Astrocyte (in vitro differentiated cells and primary cell): ENCODE measurements at places on chromosomes 2 and 18.

DNA sequence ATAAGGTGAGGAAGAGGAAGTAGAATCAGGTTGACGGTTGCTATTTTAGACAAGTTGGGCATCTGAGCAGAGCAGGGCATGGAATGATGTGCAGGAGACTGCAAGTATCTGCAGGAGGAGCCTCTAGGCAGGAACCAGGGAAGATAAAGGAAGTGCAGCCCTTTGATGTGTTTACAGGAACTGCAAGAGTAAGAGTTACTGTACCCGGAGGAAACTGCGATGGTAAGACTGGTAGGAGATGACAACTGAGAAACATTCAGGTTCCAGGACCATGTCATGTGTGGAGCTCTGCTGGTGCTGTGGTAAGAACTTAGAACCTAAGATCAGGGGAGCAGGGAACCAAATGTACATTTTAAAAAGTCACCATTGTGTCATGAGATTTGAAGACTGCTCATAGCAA is 134.3 kb upstream of the STON1 start:
- DNase-seq = no peak

- peak; percentile 16 for DNase-seq
Observed at GRCh38 chr2:158204741-158205165, 103.1 kb downstream of the UPP2 start.

DNA sequence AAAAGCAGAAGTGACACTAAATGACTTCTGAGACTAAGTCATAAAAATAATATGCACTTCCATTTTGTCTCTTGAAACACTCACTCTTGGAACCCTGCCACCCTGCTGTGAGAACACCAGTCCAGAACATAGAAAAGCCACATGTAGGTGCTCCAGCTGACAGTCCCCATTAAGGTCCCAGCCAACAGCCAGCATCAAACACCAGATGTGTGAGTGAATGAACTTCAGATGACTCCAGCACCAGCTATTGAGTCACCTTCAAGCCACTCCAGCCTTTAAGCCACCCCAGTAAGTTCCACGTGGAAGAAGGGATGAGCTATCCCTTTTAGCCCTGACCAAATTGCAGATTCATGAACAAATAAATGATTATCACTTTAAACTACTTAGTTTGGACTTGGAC is 31.5 kb upstream of the LGALSL start:
- DNase-seq = no peak

- no peak for DNase-seq
Observed at GRCh38 chr2:204069804-204070203, 133.2 kb downstream of the ICOS start.

DNA sequence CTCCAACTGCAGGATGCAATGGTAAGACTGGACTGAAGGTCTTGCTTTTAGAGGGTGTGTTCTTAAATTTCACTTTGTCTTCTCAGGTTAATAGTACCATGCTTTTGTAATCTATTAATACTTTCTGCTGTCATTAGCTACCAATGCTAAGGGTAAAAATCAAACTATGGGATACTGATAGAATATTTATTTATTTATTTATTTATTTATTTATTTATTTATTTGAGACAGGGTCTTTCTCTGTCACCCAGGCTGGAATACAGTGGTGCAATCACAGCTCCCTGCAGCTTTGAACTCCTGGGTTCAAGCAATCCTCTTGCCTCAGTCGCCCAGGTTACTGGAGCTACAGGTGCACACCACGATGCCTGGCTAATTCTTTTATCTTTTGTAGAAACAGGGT is 152.1 kb downstream of the SPP2 start:
- no peak for DNase-seq

DNA sequence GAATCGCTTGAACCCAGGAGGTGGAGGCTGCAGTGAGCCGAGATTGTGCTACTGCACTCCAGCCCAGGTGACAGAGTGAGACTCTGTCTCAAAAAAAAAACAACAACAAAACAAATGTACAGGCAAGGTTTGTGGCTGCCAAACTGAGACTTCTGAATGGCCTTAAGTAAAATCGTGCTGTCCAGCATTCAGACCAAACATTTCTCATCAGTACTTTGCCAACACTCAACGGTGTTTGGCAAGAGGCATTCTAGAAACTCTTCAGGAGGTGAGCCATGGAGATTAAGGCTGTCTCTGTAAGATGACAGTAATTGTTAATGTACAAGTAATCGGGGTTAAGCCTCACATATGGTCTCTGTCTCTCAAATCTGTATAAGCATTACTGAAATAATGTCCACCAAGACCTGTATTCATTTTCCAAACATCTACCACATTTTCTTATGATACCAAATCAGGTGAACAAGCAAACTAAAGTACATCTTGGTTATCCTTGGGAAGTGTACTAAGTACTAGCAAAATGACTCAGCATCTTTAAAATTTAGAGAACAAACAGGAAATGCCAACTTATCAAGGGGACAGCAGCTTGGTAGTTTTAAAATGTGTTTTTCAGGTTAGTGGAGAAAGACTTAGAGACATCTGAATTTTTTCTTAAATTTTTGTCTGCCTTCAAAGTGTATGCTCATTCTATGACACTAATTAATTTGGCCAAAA is 29.3 kb downstream of the SERPINE2 start:
- DNase-seq = peak; percentile 38

DNA sequence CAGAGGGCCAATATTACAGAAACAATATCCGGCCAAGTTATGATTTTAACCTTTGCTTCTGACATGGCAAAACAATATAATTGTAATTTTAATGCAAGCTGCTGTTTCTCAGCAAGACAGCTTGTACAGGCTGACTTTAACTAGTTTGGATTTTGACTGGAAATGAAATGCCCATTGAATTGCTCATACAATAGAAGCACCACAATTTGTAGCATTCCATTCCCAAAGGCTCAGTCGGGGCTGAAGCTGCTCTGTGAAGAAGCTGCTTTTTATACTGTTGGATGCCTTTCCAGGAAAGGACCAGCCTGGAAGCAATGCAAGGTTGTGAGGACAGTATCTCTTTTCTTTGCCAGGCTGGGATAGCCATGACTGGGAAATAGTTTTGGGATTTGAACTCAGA is 677.0 kb upstream of the FANCL start:
- DNase-seq = peak; percentile 58

DNA sequence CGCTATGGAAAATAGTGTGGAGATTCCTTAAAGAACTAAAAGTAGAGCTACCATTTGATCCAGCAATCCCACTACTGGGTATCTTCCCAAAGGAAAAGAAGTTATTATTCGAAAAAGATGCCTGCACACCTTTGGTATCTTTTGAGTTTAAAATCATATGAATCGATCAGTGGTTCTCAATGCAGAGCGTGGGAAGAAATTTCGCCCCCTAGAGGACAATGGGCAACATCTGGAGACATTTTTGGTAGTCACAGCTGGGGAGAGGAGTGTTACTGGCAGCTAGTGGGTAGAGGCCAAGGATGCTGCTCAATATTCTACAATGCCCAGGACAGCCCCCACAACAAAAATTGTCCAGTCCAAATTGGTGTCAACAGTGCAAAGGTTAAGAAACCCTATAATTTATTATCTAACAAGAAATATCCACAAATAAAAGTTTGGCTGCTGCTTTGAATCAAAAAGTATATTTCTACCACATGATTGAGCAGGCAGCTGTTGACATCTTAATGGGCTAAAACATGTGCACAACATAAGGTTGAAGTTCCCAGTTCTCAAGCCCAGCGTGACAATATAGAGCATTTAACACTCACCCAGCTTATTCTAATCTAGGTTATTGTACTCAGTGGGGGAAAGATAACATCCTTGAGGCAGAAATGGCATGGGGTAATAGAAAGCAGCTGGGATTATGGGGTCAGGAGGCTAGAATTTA is 425.7 kb downstream of the LRATD1 start:
- no peak for DNase-seq

GRCh38 chr2:72117029-72117428 is 30.6 kb downstream of the CYP26B1 start:
- no peak for DNase-seq

GRCh38 chr18:45213040-45213333 is 402.3 kb upstream of the SLC14A2 start:
- no peak for DNase-seq

DNA sequence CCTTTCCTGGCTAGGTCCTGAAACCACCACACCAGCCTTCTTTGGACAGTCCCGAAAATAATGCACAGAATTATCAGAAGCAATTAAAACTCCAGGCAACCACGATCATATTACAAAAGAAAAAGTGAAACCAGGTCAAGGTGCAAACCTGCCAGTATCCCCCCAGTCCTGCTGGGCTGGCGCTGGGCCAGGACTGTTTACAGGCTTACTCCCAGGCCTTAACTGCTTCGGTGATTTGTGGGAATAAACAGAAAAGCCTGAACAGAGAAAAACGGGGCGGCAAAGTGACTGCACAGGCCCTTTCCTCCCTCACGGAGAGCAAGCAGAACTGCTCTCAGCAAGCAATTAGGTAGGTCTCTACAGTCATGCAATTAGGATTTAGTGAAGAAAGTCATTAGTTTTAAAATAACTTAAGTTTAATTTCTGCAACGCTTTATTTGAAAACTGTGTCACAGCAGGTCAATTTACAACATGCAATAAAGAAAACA is 1.3 kb downstream of the HDAC4 start:
- DNase-seq = no peak

DNA sequence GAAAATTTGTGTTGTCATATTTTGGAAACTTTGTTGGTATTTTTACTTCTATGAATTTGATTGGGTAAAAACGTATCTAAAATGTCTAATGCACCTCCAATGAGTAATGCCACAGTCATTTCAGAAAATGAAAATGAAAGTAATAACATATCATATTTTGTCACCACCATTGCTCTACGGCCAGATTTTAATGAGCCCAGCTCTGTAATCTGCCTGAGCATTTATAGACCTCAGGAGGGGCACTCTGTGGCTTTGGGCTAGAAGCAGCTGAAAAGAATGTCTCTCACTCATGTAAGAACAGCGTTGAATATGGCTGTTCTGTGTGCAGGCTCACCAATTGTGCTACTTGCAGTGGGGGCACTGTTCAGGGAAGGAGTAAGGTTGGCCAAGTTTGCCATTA is 32.7 kb upstream of the ABCA12 start:
- DNase-seq = peak; percentile 23

DNA sequence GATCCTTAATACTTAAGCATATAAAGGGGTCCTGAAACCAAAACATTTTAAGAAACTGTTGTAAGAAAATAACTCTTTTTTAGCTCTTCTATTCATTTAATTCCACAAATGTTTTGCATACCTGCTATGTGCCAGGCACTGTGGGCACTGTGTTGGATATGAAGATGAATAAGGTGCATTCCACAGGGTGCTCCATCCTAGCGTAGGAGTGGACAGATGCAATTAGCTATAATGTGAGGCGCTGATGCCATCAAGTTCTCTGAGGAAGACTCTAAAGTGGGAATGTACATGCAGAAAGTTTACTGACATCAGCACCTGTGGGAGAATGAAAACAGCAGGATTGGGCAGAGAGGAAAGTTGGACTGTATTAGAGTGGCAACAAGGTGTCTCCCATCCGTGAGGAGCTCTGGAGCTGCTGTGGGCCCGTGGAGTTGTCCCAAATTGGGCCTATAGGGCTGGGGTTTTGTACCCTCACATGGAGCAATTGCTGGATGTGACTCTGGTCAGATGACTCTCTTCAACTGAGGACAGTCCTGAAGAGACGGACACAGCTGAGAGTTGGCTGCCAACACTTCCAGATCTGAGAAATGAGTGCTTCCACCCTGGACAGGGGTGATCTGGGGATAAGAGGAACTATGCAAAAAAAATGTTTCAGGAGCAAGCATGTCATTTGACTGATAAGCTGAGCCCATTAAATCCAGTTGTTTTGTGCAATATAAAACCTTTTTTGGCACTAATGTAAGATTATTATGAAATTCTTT is 22.3 kb downstream of the CD8A start:
- no peak for DNase-seq

GRCh38 chr18:9715978-9716774 is 8.1 kb downstream of the RAB31 start:
- no peak for DNase-seq

GRCh38 chr2:68044099-68044498 is 18.7 kb downstream of the C1D start:
- peak; percentile 83 for DNase-seq

DNA sequence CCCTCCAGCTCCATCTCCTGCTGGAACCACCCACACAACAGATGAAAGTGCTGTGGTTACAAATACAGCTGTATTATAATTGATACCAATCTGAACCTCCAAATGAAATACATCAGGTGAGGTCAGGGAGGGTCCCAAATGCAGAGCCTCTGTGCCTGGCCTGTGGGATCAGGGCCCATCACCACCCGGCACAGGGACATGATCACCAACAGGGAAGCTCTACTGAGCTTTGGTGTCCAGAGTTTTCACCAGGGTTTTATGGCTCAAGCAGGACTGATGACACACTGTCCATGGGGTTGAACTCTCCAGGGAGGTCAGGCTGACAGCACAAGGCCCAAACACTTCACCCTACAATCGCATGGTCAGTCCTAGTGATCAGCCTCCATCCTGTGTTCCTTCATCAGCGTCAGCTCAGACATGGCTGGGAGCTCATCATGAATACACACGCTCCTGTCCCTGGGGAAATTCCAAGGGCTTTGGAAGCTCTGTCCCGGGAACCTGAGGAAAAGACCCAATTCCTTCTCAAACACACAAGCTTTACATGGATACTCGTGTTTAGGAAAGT is 3.9 kb upstream of the PXDN start:
- no peak for DNase-seq

DNA sequence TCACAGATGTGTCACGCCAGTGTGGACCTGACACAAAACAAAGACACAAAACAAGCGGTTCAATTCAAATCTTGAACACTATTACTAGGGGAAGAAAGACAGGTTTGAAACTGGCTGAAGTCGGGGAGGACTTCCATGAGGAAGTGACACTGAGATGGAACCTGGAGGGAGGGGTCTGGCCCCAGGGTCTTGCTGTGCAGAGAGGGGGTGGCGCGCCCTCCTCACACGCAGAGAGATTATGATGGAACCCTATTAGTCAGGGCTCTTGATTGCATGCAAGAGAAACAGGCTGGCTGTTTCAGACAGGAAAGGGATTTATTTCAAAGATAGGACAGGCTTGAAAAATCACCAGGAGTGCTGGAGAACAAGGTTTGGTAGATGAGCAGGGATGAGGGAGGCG is 363.6 kb upstream of the HS6ST1 start:
- no peak for DNase-seq

DNA sequence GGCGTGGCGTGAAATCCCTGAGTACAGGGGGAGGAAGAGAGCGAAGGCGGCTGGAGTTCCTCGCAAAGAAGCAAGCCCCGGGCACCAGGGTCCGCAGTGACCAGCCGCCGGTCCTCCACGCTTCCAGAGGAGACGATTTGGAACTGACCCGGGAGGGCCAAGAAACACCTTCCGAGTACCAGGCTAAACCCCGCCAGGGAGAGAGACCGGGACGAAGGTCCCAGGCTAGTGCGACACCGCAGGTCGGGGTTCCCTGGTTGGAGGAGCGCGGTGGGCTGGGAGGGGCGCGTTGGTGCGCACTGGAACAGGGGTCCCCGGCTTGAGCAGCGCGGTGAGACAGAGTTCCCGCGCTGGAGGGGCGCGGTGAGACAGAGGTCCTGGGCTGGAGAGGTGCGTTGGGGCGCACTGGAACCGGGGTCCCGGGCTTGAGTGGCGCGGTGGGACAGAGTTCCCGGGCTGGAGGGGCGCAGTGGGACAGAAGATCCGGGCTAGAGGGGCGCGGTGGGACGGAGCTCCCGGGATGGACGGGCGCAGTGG is 901 bp downstream of the WDFY1 start:
- DNase-seq = no peak

- DNase-seq = no peak
Observed at GRCh38 chr2:51846796-51847195, 814.9 kb upstream of the NRXN1 start.

GRCh38 chr18:50949185-50949584 is 18.7 kb upstream of the ELAC1 start:
- DNase-seq = no peak

GRCh38 chr2:176189681-176190641 is 1.5 kb downstream of the HOXD1 start:
- no peak for DNase-seq

- DNase-seq = peak; percentile 27
Observed at GRCh38 chr2:224360801-224361251, 41.1 kb downstream of the FAM124B start.
